ENCODE measurements at places on chromosomes 11 and 22.

DNA sequence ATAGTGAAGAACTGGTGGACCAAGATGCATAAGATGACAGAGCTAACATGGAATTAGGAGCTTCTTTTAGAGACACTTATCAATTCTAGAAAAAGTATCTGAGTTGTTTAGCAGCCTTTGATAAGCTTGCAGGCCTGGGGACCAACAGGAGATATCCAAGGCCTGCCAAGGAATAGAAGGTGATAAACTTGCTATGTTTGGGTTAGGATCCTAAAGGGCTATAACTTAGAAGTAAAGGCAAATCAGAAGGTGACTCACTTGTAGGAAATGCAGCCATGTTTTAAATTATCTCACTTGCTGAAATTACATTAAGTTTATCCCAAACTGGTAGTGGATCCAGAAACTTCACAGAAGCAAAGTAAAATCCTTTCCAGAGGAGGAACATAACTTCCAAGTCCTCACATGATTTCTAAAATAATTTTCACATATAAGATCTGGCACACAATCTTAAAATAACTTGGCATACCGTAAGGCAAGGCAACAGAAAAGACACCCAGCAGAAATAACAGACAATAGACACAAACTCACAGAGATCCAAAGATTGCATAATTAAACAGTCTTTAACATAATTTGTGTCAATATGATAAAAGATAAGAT lies 69.6 kb upstream of the TEAD1 start:
- no peak for DNase-seq

GRCh38 chr11:94560834-94561233 lies 6.3 kb upstream of the PIWIL4 start:
- DNase-seq, result no peak

GRCh38 chr22:26673486-26673885 lies 16.1 kb downstream of the MIAT start:
- DNase-seq, result no peak

DNA sequence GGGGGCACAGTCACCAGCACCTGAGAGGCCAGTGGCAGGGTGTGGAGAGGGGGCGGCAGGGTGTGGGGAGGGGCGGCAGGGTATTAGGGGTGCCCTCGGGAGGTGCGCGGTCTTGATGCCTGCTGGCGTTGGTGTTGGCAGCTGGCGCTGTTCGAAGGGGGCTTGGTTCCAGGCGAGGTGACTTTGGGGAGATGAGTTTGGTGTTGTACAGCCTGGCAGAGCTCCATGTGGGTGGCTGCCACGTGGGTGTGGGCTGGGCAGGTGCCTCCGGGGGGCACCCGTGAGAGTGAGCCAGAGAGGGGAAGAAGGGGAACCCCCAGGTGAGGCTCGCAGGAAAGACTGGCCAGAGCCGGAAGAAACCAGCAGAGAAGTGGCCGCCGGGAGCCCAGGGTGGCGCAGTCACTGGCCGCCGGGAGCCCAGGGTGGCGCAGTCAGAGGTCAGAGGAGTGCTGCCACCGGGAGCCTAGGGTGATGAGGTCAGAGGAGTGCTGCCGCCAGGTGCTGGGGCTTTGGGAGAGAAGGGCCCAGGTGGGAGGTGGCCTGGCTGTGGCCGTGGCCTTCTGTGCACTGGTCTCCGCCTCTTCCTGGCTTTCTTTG lies 44.7 kb downstream of the MUC6 start:
- DNase-seq, result no peak

DNA sequence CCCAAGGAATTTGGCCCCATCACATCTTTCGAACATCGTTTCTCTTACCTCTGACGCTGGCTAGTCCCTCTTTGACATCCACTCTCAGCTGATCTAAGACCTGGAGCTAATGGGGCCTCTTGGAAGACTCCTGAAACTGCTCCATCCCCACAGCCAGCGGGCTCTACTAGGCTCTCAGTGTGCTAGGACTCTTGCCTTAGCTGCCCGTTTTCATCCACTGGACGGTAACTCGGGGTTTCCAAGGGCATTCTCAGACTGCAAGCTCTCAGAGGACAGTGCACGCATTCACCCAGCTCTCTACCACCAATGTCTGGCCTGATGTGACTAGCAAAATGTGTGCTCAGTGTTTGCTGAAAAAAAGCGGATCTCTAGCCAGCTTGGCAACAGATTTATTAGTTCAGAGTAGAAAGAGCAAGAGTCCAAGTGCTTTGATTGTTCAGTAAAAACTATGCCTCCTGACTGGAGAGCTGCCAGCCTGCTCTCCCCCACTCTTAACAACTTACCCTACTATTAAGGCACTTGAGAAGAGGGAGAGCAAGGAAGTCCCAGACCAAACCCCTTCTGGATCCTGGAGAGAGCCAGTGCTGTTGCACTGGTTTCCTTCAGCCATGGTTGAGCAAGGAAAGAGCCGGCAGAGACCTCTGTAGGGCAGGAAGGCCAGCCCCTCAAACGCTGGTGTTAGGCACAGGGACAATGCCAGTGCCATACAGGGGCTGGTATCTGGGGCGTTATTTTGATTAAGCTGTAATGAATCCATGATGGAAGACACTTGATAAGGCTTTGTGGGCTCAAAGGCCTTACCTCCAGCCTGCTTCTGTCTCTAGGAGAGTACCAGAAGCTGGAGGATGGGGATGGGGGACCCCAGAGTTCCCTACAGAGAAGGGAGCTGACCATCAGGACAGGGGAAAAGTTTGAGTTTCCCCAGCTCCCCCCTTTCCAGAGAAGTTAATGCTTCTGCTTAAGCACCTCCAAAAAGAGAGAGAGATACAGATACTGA lies 9.2 kb downstream of the RELA start:
- DNase-seq, result no peak

- no peak for DNase-seq
Measured at GRCh38 chr11:32858731-32859130, 29.0 kb downstream of the PRRG4 start.

GRCh38 chr11:1283091-1283511 lies 26.3 kb downstream of the TOLLIP start:
- DNase-seq, result no peak

DNA sequence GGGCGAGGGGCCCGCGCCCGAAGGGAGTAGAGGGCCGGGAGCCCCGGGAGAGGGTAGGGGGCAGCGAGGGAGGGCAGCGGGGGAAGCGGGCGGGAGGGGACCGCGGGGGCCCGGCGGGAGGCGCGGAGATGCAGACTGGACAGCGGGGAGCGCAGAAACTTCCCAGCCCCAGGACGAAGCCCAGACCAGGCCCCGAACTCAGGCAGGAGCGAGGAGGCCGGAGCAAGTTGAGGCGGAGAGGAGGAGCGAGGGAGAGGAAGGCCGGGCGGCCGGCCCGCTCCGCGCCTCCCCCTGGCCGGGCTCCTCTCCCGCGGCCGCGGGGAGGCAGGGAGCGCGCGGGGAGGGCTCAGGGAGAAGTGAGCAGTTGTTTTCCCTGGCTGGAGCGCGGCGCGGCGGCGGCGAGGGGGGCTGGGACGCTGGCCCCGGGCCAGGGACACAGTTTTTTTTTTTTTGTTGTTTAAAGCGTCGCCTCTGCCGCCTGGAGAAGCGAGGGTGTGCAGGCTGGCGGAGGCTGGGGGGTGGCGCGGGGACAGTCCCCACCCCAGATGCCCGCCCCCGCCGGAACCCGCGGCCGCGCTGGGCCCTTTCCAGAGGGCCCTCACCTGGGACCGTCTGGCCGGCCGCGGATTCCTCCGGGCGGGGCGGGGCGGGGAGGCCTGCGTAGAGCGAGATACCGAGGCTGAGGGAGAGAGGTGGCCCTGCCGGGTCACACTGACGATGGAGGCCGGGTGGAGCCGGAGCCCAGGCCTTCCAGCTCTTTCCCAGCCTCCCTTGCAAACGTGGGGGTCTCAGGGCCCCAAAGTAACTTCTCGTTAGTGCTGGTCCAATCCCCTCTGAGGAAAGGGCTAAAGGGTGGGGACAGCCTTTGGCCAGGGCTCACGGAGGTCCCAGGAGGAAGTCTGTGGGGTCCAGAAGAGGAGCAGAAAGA lies at the start of gene LTBP3:
TSS of gene LTBP3 (minus strand) at position 358 of the 928 bp plus-strand sequence. CDS start 400 bp downstream, outside the sequence.
- no peak for DNase-seq

DNA sequence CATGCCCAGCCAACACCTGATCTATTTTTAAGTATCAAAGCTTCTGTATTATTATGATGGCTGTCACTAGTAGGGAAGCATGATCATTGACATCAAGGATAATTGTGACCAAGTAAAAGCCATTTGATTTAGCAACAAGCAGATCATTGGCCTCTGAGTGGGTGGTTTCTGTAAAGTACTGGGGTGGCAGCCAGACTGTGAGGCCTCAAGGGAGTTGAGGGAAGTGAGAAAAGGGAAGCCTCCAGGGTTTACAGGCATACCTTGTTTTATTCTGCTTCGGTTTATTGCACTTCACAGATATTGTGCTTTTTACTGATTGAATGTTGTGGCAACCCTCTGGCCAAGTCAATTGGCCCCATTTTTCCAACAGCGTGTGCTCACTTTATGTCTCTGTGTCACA lies 60.1 kb downstream of the PRR5L start:
- no peak for DNase-seq

GRCh38 chr11:94504689-94505293 lies 7.5 kb upstream of the C11orf97 start:
- DNase-seq, result no peak

GRCh38 chr22:20079745-20080444 lies at the start of gene DGCR8:
TSS of gene DGCR8 (plus strand) at chr22:20080241. CDS start at chr22:20085964, 5,723 bp downstream.
- DNase-seq, result peak; percentile 37

DNA sequence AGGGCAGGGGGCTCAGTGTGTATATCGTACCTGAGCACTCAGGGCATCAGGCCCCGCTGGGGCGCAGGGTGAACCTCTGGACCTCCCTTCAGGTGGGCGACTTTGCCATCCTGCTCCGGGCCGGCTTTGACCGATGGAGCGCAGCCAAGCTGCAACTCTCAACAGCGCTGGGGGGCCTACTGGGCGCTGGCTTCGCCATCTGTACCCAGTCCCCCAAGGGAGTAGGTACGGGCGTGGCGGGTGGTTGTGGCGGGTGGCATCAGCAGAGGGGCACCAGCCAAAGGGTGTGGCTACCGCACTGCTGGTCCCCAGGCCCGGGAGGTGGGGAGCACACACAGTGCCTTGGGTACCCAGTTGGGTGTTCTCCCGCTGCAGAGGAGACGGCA lies 6.3 kb downstream of the SLC39A13 start:
- no peak for DNase-seq

- DNase-seq, result peak; percentile 84
Measured at GRCh38 chr11:72821920-72822799, 7.9 kb downstream of the ATG16L2 start.

- DNase-seq, result no peak
Measured at GRCh38 chr11:7690648-7691047, 15.6 kb downstream of the OVCH2 start.

DNA sequence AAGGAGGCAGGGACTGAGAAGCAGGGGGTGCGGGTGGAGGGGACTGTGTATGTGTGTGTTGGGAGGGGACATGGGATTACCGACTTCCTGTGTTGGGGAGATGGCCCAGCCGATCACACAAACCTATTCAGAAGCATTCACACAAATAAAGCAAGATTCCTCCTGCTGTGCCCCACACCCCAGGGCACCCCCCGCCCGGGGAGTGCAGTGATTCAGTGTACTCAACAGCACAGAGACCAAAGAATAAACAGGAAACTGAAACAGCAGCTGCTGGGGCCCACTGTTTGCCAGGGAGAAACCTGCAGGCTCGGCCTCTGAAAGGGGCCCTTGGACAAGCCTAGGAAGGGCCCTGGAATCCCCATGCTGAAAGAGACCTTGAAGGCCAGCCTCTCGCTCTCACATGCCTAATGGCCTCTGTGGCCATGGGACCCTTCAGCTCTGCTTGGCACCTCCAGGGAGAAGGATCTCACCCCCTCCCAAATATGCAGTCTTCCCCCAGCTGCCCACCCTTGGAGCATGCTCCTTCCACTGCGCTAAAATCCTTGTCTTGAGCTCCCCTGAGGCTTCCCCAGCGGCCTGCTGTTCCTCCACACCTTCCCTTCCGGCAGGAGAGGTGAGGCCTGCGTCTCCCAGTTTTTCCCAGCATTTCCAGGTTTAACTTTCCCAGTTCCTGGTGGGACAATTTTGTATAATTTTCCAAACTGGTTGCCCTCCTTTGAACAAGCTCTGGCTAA lies 72.9 kb downstream of the CSNK2A3 start:
- no peak for DNase-seq

Measured in stimulated activated CD8-positive, alpha-beta memory T cell treated with anti-CD3 and anti-CD28 coated beads, Interleukin-2, amount 100 ng/mL, for 1 hour (primary cell).